Fibroblast of villous mesenchyme (primary cell): ENCODE measurements at places on chromosomes 5 and 9.
A peak's percentile ranks its signal among the peaks of the same experiment; 100 is the strongest.

- DNase-seq: no peak
These were observed 223.0 kb downstream of the GABBR2 start for GRCh38 chr9:98485706-98486105.

DNA sequence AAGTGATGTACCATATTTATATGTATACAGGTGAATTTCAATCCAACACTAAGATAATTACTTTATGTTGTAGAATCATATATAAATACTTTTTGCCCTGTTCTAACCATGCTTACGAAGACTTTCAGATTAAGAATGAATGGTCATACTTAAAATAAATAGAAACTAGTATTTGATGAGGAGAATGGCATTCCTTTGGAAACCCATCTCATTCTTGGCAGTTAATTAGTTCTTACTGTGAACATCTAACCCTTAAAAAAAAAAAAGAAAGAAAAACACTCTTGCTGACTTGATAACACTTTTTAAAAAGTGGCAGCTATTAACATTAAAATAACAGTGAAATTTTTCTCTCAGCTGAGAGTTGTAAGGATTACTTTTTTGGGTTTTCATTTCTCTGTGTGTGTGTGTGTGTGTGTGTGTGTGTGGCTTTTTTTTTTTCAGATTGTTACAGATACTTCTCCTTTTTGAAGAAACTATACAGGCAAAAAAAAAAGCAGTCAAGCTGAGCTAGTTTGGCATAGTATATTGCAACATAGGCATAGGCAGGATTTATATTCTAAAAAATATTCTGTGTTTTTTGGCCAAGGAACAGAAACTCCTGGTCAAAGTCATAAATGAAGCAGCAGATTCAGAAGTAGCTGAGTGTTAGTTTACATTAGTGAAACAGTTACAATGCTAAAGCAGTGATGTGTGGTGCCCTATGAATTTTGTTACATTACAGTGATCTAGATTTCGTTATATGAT lies 163.5 kb downstream of the CD180 start:
- DNase-seq: peak; percentile 69

DNA sequence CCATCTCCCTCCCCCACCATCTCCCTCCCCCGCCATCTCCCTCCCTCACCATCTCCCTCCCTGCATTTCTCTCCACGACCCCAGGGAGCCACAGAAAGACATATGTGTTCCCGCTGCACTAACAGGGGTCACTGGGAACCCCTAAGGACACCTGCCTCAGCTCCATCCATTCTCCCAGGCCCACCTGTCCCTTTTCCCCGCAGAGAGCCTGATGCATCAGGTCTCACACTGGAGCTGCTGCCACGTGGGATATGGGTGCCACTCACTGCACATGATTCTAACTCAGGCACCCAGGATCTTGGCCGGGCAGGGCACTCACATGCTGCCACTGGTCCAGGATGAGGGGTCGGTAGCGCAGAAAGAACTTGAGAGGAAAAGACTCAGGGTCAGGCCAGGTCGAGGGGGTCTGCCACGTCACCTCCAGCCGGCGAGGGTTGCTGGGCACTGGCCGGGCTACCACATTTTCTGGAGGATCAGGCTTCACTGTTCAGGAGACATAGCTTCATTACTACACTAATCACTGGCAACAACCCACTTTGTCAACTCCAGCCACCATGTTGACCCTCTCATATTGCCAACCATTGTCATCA lies 33.2 kb upstream of the ENHO start:
- no peak for DNase-seq

DNA sequence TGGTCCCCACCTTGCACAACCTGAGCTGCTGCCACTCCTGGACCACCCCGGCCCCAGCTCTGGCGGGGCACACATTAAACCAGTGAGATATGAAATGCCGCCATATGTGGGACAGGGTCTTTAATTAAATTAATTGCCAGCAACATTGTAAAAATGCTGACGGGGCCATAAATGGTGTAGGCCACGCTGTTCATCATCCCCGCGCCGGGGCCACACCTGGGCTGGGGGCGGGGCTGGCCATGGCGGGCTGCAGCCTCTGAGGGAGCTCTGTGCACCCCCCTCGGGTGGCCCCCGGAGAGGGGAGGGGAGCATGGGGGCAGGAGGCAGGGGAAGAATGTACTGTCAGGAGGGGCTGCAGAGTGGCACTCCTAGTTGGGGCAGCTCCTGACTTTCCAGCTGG lies 41.0 kb downstream of the UNC5A start:
- no peak for DNase-seq

DNA sequence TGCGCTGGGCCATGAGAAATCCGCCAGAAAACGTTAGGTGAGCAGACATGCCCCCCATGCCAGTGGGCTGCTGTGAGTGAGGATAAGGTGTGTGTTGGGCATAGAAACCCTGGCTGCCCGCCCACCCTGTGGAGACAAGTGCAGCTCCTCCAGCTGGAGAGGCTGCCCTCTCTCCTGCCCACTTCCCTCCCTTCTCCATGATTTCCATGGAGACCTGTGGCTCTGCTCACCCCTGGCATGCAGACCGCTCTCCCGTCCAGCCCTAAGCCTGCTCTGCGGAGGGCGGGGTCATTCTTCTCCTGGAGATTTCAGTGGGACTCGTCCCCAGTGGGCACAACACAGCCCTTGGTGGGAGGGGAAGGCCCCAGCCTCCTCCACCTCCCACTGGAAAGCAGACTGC lies 133.0 kb upstream of the FAM120A start:
- no peak for DNase-seq

- DNase-seq: peak; percentile 8
These were observed 133.7 kb downstream of the KIF4B start for GRCh38 chr5:155147222-155147621.

- peak; percentile 65 for DNase-seq
These were observed 29.8 kb upstream of the RPL26L1 start for GRCh38 chr5:172929371-172929838.

GRCh38 chr5:94374336-94374735 lies 244.1 kb downstream of the KIAA0825 start:
- no peak for DNase-seq

GRCh38 chr5:73515232-73515631 lies 17.0 kb downstream of the BTF3 start:
- no peak for DNase-seq

DNA sequence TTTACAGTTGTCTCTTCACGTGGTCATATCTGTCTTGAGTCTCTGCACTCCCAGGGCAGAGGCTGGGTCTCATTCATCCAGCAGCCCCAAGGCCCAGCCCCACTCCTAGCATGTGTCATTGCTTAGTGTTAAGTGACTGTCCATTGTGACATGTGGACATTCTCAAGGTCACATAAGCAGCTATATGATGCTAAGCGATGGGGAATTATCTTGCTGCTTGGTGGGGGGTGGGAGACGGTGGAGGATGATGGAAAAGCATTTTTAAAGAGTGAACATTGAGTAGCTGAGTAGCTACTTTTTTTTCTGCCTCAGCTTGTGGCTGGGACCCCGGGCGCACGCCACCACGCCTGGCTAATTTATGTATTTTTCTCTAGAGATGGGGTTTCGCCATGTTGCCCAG lies at the start of gene C9orf153:
C9orf153 (minus strand) TSS at position 101 of the 400 bp plus-strand sequence. CDS start 30,054 bp downstream, outside the sequence.
- no peak for DNase-seq

- no peak for DNase-seq
These were observed 1.6 kb upstream of the PRDM6 start for GRCh38 chr5:123087173-123088030.

- DNase-seq: no peak
These were observed 7.0 kb downstream of the CRAT start for GRCh38 chr9:129103595-129103965.

GRCh38 chr9:545480-545879 lies 296.0 kb upstream of the DMRT1 start:
- no peak for DNase-seq

- no peak for DNase-seq
These were observed 16.5 kb downstream of the HBEGF start for GRCh38 chr5:140329739-140330481.

GRCh38 chr9:32875242-32875641 lies 91.9 kb downstream of the TMEM215 start:
- no peak for DNase-seq
